ENCODE measurements at places on chromosomes 6 and 20.

- no peak for DNase-seq
These were observed 92.4 kb downstream of the PSMG4 start for GRCh38 chr6:3351105-3351676.

GRCh38 chr20:58629215-58629580 is 21.9 kb upstream of the STX16 start:
- no peak for DNase-seq

GRCh38 chr6:12467706-12468670 is 177.8 kb downstream of the EDN1 start:
- no peak for DNase-seq

- no peak for DNase-seq
These were observed 11.5 kb downstream of the DHX35 start for GRCh38 chr20:38973645-38974044.

- DNase-seq, result no peak
These were observed 143.4 kb upstream of the HMGN3 start for GRCh38 chr6:79377888-79378348.

GRCh38 chr6:68967549-68968300 is 332.6 kb downstream of the ADGRB3 start:
- peak; percentile 49 for DNase-seq

DNA sequence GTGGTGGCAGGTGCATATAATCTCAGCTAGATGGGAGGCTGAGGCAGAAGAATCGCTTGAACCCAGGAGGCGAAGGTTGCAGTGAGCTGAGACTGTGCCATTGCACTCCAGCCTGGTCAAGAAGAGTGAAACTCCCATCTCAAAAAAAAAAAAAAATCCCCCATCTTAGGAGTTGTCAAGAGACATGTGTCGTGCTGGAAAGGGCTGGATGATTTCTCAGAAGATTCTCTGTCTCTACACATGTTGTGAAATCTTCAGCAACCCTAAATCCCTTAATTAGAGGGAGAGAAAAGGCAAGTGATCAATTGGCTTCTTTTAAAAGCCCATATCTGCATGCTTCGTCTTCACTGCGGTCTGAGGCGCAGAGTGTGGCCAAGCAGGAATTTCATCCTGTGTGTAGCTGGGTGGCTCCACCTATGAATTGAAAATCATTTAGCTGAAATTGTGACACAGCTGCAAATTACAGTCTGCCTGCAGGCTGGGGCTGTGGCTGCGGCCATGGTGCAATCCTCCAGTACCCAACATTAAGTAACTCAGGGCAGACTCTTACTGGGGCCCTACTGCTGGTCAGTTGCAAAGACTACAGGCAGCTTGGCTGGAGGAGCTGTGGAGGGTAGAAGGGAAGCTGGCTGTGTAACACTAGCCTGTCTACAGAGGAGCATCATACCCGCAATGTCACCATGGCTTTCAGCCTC is 3.2 kb upstream of the TGM3 start:
- no peak for DNase-seq

DNA sequence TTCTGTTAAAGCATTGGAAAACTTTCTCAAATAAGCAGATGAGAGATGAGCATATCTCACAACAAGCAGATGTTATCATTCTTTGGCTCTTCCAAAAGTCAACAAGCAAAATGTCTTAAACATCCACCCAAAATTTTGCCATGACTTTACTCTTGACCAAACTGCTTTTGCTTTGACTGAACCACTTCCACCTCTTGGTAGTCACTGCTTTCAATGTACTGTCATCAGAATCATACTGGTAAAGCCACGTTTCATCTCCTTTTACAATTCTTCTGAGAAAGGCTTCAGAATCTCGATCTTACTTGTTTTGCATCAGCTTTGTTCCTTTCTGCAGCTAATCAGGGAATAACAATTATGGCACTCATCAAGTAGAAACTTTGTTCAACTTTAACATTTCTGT is 498.5 kb upstream of the GJE1 start:
- DNase-seq, result no peak

- no peak for DNase-seq
These were observed 22.6 kb upstream of the DYNLRB1 start for GRCh38 chr20:34493646-34494045.

DNA sequence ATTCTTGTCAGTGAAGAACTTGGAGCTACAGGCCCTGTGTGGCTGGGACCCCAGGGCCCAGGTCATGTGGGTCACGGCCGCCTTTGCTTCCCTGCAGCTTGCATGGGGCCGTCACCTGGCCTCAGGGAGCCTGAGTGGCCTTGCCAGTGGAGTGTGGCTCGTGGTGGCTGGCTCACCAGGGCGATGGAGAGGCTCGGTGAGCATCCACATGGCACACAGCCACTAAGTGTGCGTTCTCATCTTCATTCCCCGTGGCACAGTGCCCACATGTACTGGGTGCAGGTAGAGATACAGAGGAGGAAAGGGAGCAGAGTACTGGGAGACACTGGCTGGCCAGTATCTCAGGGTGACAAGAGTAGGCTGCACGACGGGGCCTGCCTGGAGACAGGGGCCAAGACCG is 21.5 kb downstream of the MANBAL start:
- DNase-seq, result no peak

DNA sequence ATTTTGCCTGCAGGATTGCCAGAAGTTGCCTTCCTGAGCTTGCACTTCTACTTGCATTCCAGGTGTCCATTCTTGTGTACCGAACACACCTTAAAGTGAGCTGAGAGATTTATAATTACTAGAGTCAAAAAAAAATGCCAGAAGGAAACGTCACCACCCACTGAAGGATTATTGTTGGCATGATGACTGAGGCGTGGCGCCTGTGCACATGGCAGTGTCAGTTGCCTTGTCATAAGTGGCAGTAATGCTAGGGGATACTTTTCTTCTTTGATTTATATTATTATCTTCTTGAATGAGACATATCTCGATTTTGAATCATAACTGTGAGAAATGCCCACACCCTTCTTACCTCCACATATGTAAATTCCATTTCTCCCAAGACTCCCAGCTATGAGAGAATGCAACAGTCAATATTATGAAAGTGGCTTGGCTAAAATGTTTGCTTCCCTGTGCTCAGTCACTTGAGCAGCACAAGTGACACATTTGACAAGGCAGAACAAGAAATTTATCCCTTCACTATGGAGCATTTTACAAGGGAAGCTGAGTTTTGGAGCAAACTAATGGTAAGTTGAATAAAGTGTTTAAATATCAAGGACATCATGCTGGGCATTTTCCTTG is 149.5 kb upstream of the SASH1 start:
- no peak for DNase-seq

DNA sequence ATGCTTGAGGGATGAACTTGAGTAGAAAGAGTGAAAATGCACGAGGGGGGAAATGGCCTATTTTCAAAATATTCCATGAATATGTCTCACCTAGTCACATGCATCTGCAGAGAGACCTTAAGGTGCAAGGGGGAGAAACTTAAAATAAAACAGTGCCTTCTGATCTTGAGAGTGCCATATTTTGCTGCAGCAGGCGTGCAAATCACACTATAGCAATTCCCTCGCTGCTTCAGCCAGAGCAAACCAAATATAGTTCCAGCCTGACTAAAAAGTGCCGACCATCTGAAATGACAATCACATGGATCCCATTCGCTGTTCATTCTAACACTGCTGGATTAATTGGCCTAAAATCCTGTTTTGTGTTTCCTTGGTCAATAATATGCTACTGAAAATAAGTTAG is 26.3 kb downstream of the KIAA0319 start:
- DNase-seq, result no peak

- no peak for DNase-seq
These were observed 25.3 kb upstream of the ZBTB24 start for GRCh38 chr6:109508166-109508860.

- DNase-seq, result no peak
These were observed 185.6 kb downstream of the ATXN1 start for GRCh38 chr6:16575655-16576054.

DNA sequence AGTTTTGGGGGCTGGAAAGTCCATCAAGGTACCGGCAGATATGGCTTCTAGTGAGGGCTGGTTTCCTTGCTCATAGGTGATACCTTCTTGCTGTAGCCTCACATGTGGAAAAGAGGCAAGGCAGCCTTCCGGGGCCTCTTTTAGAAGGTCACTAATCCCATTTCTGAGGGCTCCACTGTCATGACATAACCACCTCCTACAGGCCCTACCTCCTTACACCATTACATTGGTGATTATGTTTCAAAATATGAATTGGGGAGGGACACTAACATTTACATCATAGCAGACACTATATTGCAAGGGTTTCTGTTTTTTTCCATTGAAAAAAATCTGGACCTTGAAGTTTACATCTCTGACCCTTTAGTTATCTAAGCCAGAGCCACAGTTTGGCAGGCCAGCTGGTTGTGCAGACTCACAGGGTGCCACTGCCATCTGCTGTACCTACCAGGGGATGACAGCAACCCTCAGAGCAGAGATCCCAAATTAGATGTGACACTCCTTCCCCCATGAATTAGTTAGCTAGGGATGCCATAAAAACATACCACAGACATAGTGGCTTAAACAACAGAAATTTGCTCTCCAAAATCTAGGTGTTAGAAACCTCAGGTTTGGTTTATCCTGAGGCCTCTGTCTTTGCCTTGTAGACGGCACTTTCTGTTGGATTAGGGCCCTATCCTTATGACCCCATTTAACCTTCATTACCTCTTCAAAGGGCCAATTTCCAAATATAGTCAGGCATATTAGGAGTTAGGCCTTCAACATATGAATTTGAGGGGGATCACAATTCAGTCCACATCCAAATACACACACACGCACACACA is 166.4 kb upstream of the RNF217 start:
- no peak for DNase-seq

- DNase-seq, result no peak
These were observed 9.5 kb downstream of the MYL9 start for GRCh38 chr20:36550790-36551299.

DNA sequence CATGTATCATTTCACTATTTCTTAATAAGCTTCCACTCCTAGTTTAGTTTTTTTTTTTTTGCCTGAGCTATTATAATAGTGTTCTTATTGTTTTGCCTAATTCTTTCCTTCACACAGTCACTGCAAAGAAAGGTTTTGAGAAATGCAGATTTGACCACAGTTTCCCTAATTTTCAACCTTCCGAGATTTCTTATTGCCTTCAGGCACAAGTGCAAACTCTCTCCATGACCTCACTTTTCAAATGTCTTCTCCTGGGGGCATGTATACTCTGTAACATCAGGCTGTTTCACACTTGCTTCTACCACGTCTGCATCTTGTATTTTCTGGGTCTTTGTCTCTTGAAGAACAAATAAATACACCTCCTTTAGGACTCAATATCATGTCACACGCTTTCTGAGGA is 339.0 kb upstream of the CITED2 start:
- DNase-seq, result no peak

DNA sequence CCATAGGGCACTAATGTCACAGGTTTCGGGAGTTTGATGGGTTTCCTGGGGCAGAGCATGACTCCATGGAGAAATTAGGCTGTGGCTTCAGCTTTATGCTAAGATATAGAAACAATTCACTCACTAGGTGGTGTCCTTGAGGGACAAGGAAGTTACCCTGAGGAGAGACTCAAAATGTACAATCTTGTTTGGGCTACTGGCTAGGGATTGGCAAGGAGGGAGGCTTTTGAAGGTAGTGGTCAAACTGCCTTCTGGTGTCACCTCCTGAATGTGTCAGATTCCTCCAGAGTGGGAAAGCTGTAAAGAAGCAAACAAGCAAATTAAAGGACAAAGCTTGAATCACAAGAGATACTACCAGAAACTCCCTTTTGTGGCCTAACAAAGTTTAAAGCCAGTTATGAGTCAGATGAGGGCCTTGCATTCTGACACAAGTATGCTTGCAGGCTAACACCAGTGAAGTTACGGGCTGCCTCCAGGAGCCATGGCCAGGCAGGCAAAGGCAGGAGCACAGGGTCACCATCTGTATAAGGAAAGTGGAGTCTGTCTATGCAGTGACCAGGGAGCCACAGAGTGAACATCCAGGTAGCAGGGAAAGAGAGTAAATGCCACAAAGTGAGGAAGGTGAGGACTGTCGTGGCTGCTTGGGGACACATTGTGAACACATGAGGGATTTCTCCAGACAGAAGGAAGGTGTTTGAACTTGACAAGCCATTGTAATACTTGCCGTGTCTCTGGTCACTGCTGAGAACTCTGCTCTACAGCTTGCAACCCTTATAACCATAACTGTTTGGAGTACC is 107.7 kb upstream of the DTNBP1 start:
- peak; percentile 25 for DNase-seq

- DNase-seq, result no peak
These were observed 63.0 kb downstream of the RIPOR3 start for GRCh38 chr20:50628332-50628731.

DNA sequence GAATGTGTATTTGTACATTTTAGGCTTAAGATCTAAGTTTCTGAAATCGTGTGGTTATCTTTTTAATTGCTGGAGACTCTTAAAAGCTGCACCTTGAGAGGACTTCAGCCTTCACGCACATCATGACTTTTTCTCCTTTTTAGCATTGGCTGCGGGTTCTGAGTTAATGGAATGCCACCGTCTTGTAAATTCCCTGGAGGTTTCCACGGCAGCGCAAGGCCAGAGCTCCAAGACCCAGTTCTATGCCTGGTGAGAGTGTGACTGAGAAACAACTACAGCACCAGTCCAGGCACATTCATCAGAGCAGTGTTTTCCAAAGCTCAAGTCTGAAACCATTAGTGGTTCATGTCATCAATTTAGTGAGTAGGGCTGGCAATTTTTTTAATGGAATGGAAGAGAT is 23.0 kb downstream of the PRR18 start:
- no peak for DNase-seq

GRCh38 chr6:41774841-41775240 is 4.9 kb downstream of the FRS3 start:
- no peak for DNase-seq

GRCh38 chr6:90715093-90715655 is 128.3 kb upstream of the MAP3K7 start:
- no peak for DNase-seq

GRCh38 chr6:168355716-168356522 is 36.3 kb upstream of the DACT2 start:
- peak; percentile 14 for DNase-seq

DNA sequence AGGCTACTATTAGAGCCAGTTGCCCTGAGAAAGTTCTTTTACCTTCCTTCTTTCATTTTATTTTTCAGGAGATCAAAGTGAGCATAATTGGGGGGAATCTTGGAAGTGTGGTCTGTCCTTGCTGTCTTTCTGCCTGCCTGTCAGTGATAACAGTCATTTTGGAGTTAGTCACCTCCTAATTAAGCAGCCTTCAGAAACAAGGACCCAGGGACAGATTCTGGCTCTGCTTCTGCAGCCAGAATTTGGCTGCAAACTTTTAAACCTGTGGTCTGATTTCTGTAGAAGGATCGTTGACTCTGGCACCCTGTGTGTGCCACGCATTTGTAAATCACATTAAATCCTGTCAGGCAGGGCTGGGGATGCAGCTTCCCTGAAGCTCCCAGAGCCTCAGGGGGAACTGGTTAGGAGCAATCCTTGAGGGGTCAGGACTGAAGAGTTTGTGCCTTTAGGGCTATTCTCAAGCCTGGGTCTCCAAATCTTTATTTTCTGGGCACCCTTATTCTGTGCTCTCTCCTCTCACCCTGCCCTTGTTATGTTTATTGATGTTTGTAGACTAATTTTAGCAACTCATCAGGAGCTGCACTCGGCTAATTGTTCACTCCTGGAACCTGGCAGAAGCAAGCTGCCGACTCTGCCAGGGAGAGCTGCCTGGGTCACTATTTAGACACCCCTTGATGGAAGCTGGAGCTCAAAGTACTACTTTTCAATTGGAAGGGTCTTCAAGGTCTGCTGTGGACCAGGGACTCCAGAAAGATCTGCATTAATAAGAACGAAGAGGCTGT is 6.8 kb downstream of the NOX3 start:
- DNase-seq, result no peak

GRCh38 chr6:87251225-87251624 is 71.2 kb upstream of the SMIM8 start:
- DNase-seq, result no peak

All from stimulated activated CD4-positive, alpha-beta T cell treated with anti-CD3 and anti-CD28 coated beads, Interleukin-1b, Interleukin-23, amount 100 ng/mL, for 48 hours (primary cell).